Activated naive CD4-positive, alpha-beta T cell treated with Interleukin-2 at 50 U/mL for 16 hours (primary cell): ENCODE measurements at places on chromosomes 3 and 15.

GRCh38 chr15:99433026-99433756 is 132.6 kb upstream of the MEF2A start:
- no peak for DNase-seq

GRCh38 chr3:54235998-54236397 is 113.6 kb downstream of the CACNA2D3 start:
- no peak for DNase-seq

DNA sequence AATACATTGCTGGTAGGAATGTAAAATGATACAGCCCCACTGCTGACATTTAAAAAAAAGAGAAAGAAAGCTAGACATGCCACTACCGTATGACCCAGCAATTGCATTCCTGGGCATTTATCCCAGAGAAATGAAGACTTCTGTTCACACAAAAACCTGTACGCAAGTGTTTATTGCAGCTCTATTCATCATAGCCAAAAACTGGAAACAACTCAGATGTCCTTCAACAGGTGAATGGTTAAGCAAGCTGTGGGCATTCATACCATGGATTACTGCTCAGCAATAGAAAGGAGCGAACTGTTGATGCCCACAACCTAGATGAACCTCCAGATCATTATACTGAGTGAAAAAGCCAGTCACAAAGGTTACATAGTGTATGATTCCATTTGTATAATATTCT is 132.5 kb downstream of the MAP2K5 start:
- DNase-seq: no peak

DNA sequence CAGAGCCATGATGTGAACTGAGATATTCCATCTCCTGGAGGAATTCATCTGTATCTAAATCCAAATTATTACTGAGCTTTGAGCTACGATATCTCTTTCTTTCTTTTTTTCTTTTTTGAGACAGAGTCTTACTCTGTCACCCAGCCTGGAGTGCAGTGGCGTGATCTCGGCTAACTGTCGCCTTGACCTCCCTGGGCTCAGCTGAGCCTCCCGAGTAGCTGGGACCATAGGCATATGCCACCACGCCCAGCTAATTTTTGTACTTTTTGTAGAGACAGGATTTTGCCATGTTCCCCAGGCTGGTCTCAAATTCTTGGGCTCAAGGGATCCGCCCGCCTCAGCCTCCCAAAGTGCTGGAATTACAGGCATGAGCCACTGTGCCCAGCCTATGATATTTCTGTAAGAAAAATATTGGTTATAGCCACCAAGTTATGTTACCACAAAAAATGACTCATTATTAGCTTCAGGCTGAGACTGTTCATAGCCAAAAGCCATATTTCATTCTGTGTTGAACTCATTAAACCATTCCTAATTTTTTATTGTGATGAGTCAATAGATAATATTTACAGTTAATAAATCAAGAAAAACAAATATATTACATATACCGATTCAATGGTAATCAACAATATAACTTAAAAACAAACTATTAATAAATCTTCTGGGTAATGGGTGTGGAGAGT is 27.1 kb upstream of the SLC30A4 start:
- no peak for DNase-seq

GRCh38 chr15:95293456-95294031 is 1037.0 kb upstream of the NR2F2 start:
- no peak for DNase-seq

GRCh38 chr3:172155897-172156585 is 116.7 kb downstream of the FNDC3B start:
- DNase-seq: no peak

GRCh38 chr15:50262533-50262932 is 3.0 kb downstream of the HDC start:
- peak; percentile 56 for DNase-seq
